Activated CD4-positive, alpha-beta T cell treated with anti-CD3 and anti-CD28 coated beads, Interleukin-2, amount 50 U/mL, for 4 hours (primary cell): ENCODE measurements at places on chromosomes 11 and 22.

GRCh38 chr11:86247608-86248007 is 3.1 kb downstream of the EED start:
- DNase-seq, result no peak

DNA sequence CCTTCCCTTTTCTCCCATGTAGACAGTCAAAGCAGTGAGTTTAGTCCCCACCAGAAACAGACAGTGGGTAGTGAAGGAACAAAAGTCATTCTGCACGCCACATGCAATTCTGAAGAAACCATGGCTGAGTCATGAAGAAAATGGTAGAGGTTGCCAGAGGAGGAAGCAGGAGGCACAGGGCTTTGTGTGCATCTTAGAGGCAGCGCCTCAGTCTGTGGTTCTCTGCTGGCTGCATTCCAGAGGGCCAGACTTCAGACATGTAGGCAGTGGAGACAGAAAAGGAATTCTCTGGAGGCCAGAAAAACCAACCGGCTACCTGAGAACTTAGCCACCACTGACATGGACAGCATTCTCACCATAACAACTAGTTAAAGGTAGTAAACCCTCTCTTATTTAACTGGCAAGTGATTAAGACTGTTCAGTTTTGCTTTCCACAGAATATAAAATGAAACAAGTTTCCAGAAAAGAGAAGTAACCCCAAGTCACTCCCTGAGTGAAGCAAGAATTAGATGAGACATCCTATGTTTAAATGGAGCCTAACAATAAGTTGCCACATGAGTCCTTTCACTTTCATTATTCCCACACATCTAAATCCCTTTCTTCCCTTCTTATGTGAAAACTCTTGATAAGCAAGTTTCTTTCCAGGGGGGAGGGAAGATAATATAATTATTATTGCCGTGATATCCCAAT is 556.1 kb downstream of the SOX6 start:
- no peak for DNase-seq

GRCh38 chr22:38456841-38457699 is 2.1 kb upstream of the KCNJ4 start:
- no peak for DNase-seq

- no peak for DNase-seq
These were observed 41.0 kb upstream of the TENM4 start for GRCh38 chr11:79481795-79482194.

DNA sequence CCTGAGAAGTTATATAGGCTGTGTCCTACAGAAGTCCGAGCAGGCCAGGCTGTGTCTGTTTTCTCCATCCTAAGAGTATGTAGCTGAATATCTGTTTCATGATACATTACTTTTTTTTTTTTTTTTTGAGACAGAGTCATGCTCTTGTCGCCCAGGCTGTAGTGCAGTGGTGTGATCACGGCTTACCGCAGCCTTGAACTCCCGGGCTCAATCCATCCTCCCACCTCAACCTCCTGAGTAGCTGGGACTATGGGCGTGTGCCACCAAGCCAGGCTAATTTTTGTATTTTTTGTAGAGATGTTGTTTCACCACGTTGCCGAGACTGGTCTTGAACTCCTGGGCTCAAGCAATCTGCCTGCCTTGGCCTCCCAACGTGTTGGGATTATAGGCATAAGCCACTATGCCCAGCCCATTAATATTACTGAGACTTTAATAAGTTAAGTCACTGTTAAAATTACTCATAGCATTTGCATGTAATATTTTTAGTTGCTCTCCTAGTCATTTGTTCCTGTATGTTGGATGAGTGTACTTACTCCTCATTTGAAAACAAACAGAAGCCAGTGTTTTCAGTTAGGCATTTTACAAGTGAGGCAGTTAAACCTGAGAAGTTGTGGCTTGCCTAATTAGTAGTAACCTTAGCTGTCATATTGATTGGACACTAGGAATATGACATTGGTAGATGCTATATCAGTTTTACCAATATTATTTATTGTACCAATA is 26.1 kb downstream of the DRG1 start:
- DNase-seq, result no peak

DNA sequence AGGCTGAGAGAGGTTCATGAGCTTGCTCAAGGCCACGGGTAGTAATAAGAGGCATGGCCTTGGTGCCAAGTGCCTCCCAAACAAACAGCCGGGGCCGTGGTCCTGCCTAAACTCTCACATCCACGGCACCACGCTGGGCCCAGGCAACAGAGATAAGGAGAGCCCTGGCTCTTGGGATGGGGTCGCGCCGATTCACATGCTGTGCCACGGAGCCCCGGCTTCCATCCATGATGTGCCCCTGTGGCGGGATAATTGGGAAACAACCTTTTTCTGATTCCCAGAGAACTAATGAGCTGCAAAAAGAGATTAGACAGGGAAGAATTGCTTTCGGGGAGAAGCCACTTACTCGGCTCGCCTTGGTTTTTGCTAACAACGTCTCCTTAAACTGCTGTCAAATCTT is 22.0 kb downstream of the TP53AIP1 start:
- DNase-seq, result no peak

- DNase-seq, result no peak
These were observed 321.8 kb downstream of the CADM1 start for GRCh38 chr11:115182282-115182955.

DNA sequence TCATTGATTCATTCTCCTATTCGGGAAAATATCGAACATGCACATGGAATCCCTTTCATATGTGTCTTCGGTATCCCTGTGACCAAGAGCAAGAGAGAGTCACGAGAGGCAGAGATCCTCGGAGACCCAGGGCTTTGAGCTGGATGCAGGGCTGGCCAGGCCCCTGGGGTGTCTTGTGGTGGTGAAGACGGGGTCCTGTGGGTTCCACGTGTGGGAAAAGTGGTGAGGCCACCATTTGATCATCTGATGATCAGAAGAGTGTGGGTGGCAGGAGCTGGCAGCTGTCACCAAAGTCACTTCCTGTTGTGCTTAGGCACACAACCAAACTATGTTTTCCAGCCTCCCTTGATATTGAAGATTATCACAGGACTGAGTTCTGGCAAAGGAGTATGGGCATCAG is 94.0 kb downstream of the BRD1 start:
- no peak for DNase-seq

DNA sequence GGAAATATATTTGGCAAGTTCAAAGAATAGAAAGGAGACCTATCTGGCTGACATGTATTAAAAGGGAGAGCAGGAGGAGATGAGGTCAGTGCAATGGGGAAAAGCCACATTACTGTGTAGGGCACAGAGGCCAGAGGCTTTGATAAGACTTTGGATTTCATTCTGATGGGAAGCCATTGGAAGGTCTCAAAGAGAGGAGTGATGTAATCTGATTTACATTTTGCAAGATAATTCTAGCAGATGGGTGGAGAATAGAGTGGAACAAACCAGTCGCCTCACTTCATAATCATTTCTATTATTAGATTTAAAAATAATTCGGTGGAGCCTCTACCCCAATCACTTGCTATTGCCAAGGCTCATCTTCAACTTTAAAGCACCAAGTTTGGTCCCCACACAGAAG is 278.4 kb upstream of the ZC3H12C start:
- DNase-seq, result no peak

DNA sequence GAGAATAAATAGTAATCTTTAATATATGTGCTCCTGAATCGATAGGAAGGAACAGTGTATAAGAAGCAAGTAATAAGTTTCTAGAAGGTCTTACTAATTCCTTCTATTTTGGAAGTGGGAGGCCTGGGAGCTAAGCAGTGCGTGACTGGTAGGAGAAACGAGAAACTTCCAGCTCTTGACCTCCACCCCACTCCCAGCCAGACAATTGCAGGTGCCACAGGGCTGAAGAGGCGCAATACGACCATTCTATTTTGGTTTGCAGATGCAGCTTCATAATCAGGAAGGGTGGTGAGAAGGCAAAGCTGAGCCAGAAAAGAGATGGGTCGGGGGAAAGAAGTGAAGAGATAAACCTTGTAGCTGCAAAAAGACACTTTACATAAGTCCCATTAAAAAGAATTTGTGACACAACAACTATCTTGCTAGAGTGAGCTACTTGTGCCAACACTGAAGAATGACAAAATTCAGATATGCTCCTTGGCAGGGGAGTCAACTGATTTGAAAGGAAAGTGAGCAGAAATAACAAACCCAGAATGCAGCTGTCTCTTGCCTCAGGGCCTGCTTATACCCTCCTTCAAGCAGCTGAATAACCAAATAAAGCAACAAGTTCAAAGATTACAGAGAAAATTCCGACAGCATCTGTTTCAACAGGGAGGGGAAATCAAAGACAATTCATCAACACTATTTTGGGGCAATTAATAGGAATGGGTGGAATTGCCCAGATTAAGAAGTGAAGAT is 35.1 kb downstream of the GRIA4 start:
- DNase-seq, result no peak

- DNase-seq, result no peak
These were observed 16.4 kb downstream of the CDKN1C start for GRCh38 chr11:2869134-2869526.

- no peak for DNase-seq
These were observed 251 bp downstream of the SHISA8 start for GRCh38 chr22:41914611-41915034.

DNA sequence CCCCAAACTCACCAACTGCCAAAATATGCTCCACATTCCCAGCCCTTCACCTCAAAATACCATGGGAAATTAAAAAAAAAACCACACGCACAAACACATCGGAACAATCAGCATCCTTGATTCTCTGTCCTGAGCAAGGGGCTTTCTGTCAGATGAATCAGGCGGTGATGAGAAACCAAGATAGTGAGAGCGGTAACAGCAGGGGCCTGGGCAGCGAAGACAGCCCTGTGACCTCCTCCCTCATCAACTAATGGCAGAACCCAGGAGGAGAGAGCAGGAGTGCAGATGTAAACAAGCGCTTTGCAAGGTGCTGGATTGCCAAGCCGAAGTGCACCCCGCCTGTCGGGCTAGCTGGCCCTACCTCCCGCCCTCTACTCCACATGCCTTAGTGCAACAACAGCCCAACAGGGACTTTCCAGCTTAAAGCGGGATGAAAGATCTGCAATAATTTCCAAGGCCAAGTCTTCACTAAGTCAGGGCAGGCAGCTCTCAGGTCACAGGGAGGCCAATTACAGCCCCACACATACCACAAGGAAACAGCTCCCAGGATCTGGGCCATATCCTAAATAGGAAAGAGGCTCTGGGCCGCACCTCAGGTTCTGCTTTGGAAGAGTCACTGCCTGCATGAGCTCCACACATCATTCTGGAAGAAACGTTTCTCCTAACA is 72.2 kb upstream of the BID start:
- DNase-seq, result no peak

DNA sequence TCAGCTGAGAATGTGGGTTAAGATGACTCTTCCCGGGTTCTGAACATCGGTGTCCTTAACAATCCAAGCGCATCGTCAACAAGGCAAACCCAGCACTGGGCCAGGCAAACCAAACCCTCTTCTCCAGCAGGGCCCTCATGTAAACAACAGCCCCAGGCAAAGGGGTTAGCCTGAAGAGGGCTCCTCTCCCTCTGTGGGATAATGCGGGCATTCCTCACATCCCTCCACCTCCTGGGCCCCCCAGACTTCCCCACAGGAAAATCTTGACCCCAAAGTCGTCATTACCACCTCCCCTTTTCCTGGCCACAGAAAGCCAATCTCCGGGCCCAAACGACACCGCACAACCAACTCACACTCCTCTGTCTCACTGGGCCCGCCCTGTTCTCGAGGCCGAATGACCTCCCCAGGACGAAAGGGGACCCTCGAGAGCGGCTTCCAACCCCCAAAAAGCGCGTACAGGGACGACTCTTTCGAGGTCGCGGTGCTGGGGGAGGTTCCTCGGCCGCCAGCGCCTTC is 566 bp downstream of the DDB1 start:
- no peak for DNase-seq

DNA sequence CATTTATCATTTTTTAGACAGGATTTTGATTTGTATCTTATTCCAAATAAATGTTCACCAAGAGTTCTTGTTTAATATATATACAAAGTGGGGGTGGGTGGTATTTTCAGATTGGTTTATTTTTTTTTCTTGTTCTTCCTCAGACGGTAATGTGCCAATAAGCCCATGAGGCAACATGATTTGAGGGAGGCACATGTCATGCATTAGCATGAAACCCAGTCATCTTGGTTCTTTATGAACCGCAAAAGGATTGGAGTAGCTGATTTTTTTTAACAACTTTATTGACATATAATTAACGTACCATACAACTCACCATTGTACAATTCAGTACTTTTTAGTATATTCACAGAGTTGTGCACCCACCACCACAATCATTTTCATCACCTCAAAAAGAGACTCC is 2.7 kb downstream of the BCL2L13 start:
- no peak for DNase-seq

- no peak for DNase-seq
These were observed 1955.1 kb upstream of the RAG2 start for GRCh38 chr11:38553148-38553547.

- DNase-seq, result no peak
These were observed 23.5 kb downstream of the CDPF1 start for GRCh38 chr22:46226577-46226976.

GRCh38 chr11:134207538-134208239 is 16.1 kb downstream of the NCAPD3 start:
- DNase-seq, result peak; percentile 55

GRCh38 chr11:41175304-41175972 is 284.0 kb downstream of the LRRC4C start:
- no peak for DNase-seq

- DNase-seq, result no peak
These were observed 34.2 kb upstream of the FCHSD2 start for GRCh38 chr11:73176145-73176873.

DNA sequence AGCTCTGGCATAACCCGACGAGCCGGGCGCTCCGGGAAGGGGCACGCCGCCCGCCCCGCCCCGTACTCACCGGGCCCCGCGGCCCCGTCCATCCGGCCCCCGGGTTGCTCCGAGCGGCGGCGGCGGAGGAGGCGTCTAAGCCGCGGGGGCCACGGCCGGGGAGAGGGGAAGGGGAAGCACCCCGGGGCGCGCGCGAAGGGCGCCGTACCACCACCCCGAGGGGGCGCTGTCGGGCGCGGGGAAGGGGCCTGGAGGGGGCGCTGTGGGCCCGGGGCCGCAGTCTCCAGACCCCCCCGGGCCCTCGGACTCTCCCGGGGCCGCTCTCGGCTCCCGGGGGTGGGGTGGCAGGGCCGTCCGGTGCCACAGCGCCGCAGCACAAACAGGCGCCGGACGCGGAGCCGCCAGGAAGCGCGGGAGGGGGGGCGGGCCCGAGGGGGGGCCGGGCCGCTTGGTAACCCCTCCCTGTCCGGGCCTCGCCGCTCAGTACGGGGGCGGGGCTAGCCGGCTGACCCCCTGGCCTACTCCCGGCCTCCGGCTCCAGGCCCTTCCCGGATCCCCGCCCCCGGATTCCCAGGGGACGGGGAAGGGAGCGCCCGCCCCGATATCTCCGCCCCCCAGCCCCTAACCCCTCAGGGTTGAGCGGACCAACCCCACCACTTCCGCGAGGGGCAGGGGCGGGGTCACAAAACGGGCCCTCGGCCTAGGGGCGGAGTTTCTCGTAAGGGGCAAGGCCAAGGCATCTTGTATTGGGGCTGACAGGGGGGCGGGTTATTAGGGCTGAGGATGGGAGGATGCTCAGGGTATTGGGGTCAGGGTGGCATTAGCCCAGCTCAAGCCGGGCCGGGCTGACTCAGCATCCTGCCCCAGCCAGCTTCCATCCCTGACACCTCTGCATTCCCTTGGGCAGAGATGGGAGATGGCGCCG is at the start of the genes EML3 and ROM1:
Gene EML3 (minus strand): TSS at position 410 of the 925 bp plus-strand sequence. CDS start 318 bp downstream, at position 92.
Gene ROM1 (plus strand): TSS at position 892 of the 925 bp plus-strand sequence. CDS start 25 bp downstream, at position 917.
- peak; percentile 88 for DNase-seq

- no peak for DNase-seq
These were observed 80.8 kb downstream of the SHANK2 start for GRCh38 chr11:71171576-71171975.
